NCI-H82 (cell line): ENCODE measurements at places on chromosomes 5 and 9.

GRCh38 chr5:178203670-178204181, 607 bp upstream of the HNRNPAB start:
- DNase-seq: no peak

DNA sequence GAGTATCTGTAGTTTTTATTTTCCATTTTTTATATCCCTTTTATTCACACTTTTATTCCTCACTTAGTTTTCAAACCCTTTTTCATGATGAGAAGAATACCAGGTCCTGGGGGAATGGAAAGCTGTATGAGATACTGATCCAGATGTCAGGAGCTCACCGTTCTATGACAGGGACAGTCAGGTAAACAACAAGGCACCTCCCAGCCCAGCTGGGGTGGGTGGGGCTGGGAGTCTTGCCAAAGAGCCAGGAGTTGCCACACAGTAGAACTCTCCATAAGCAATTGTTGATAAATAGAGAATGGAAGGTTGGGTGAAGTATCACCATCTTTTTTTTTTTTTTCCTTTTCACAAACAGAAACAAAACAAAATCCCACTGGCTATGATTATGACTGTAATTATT, 225.8 kb downstream of the NSG2 start:
- peak; percentile 36 for DNase-seq

DNA sequence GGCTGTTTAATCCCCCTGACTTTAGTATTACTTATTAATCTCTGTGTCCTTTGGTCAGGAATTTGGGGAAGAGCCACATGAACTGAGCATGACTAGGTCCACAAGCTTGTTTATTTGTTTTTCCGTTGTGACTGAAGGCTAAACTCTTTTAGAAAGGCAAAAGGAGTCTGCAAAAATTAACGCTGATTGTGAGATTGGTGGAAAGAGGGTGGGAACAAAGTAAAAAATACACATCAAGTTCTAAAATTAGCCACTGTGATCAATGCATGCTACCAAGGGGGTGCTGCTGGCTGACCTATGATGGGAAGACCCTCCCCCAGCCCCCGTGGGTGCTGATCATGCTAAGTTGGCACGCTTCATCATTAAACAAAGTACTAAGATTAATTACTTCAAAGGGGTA, 356.8 kb downstream of the ADGRV1 start:
- DNase-seq: no peak

DNA sequence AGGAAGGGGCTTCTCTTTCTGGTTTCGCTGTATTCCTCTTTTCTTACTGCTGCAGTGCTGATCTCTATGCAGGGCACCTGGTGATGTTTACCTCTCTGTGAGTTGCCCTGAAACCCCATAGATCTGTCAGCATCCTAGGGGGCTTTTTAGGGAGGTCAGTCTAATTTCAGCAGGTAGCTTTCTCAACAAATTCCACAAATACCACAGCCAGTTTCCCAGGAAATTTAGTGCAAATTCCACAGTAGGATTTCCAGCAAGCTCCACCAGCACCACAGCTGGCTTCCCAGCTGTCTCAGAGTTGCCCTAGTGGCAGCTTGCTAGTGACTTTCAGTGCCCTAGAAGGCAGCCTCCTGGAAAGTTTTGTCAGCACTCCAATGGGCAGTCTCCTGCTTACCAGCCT, 379.1 kb upstream of the SMC2 start:
- no peak for DNase-seq

DNA sequence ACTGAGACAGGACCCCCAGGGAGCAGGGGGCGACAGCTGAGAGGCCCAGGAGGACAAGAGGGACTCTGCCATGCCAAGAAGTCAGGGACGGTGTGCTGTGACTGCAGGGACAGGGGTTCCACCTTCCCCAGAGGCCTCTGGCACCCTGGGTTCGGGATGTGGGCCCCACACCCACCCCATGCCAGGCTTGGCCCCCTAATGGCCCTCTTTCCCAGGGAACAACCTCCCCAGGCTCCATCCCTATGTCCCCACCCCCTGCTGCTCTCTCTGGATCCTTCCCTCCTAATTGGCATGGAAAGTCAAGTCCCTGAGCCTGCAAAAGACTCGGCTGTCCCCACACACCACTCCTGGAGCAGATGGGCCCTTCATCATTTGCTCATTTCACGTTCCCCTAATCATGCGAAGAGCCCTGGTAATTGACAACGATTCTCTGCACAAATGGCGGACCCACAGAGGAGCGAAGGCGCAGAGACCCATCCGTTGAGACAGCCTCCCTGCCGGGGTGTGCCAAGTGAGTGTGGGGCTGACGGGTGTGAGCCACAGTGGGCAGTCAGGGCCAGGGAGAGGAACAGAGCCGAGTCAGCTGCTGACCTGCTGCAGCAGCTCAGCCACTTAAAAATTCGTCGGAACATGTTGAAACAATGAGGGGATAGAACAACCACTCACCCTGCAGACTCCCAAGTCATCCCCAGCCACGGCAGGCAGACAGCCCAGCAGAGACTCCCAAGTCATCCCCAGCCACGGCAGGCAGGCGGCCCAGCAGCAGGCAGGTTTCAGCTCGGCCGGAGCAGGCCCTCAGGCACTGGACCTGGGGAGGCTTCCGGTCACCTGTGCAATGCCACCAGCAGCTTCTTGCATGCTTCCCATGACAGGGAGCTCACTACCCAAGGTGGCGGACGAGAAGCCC, 109.0 kb downstream of the VAV2 start:
- DNase-seq: no peak

GRCh38 chr5:34848230-34848629, 9.3 kb downstream of the TTC23L start:
- no peak for DNase-seq

DNA sequence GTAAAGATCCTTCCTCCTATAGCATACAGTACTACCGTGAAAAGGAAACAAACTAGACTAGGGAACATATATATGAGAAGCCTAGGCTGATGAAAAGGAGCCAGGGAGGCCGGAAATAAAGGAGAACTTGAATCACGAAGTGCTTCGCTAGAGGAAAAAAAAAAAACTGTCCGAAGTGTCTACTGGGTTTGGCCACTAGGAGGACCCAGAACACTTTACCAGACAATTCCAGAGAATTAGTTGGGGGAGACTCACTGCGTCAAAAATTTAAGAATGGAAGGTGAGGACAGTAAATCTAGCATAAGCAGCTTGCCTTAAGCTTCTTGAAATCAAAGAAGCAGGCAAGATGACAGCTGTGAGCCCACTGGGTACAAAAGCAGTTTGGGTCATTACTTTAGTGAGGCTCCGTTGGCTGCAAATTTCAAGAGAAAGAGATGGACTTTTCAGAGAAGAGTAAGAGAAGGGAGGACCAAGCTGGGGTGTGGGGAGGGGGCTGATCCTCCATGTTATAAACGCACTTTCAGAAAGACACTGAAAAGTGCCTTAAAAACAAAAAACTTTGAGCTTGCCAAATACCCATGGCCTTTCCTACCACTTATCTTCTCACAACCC, 47.4 kb downstream of the P4HA2 start:
- peak; percentile 87 for DNase-seq

- DNase-seq: no peak
Measured at GRCh38 chr9:3740690-3741419, 215.1 kb upstream of the RFX3 start.

DNA sequence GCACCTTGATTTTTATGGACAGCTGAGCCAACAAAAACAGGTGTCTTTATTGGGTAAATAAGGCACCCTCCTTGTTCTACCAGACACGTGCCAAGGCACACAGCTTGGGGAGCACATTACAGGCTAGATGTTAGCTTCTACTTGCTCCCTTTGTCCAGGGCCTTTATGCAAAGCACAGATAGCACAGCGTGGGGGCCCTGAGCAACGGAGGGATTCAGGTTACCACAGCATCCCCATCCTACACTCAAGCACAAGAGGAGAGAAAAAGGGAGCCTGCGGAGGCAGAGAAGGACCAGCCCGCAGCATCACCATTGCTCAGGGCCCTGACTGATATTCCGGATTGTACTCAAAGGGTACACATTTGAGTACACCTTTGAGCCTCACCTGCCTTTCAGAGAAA, 181.7 kb upstream of the KIF2A start:
- DNase-seq: no peak

- DNase-seq: peak; percentile 91
Measured at GRCh38 chr5:51383131-51384121, at the start of gene ISL1. TSS of gene ISL1 (plus strand) at chr5:51383448. CDS start at chr5:51383672, 224 bp downstream.

- DNase-seq: no peak
Measured at GRCh38 chr9:100619665-100620064, 41.8 kb downstream of the CAVIN4 start.
